ENCODE measurements at places on chromosomes 5 and 9.

GRCh38 chr9:87109851-87110250 is 162.5 kb upstream of the GAS1 start:
- DNase-seq, result no peak

- no peak for DNase-seq
Observed at GRCh38 chr5:132639706-132640130, 18.3 kb upstream of the IL13 start.

DNA sequence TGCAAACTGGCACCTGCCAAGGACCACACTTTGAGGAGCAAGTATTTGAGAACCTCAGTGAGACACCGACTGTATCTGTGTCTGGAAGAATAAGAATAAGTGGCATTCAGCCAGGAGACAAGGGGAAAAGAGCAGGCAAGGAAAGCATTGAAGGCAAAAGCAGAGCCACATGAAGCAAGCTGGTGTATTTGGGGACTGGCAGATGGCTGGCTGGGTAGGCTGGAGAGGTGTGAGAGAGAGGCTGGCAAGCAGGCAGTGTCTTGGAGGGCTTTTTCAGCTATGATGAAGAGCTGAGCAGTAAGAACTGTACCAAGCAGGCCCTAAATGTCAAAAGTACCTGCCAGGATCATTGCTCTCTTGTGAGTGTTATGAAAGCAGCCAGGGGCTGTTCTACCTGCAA is 14.1 kb upstream of the C5orf58 start:
- no peak for DNase-seq

GRCh38 chr5:136133922-136134379 is 1.3 kb downstream of the SMAD5 start:
- DNase-seq, result no peak

DNA sequence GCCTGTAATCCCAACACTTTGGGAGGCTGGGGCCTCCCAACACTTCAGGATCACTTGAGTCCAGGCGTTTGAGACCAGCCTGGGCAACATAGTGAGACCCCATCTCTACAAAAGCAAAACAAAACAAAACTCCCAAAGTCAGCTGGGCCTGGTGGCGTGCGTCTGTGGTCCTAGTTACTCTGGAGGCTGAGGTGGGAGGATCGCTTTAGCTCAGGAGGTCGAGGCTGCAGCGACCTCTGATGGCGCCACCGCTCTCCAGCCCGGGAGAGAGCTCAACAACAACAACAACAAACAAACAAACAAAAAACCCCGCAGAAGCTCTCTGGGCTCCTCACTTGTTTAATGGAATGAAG is 528 bp downstream of the ACOT12 start:
- DNase-seq, result no peak

GRCh38 chr9:135290086-135290485 is 189.5 kb upstream of the PPP1R26 start:
- DNase-seq, result no peak

DNA sequence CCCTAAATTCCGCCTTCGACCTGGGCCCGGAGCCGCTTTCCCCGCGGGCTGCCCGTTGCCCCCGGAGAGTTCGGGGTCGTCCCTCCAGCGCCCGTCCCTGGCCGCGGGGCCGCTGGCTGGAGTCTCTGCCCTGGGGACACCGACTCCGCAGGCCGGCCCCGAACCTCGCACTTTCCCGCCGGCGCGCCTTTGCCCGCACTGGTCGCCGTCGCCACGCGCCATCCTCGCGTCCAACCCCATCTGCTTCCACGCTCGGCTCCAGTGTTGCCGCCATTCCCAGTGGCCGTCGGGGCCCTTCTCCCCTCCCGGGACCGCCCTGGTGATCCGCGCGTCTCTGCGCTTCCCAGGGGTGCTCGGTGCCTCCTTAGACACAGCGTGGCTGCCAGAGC is 11.0 kb downstream of the LHX3 start:
- no peak for DNase-seq

DNA sequence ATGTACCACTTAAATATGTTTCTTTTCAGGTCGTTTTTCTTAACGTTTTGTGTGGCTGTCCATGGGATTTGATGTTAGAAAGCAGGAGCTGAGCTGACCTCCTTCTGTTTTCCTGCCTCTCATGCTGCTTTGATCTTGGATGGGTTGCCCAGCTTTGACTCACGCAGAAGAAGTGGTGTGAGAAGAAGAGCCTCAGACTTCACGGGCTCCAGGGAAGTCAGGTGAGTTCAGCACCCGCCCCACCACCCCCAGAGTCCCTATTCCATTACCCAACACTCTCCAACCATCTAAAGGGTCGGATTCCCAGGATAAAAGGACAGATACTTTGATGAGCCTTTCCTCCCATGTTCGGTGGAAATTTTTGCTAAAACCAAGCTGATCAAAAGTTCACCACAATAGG is 373.4 kb downstream of the IRX2 start:
- no peak for DNase-seq

GRCh38 chr5:161230221-161230620 is 316.3 kb downstream of the GABRB2 start:
- no peak for DNase-seq

GRCh38 chr5:141763541-141763940 is 81.5 kb upstream of the ARAP3 start:
- no peak for DNase-seq

DNA sequence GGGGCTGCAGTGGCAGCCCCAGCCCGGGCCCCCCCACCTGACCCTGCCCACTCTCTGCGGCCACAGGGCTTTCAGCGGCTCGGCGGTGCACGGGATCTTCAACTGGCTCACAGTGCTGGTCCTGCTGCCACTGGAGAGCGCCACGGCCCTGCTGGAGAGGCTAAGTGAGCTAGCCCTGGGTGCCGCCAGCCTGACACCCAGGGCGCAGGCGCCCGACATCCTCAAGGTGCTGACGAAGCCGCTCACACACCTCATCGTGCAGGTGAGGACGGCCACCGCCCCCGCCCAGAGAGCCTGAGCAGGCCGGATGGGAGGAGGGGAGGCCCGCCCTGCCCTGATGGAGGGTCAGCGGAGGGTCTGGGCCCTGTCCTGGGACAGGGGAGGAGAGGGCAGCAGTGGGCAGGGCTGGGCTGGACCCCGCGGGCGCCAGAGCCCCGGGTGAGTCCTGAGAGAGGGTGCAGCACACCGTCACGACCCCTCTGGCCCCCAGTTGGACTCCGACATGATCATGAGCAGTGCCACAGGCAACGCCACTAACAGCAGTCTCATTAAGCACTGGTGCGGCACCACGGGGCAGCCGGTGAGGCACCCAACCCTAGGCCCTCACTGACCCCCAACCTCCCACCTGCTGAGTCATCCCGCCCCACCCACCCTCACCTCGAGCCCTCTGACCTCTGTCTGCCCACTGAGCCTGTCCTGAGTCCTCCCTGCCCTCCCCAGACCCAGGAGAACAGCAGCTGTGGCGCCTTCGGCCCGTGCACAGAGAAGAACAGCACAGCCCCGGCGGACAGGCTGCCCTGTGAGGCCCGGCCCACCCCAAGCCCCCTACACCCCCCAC is 2.7 kb downstream of the SLC34A3 start:
- no peak for DNase-seq

GRCh38 chr5:14571901-14572300 is 9.7 kb upstream of the OTULINL start:
- DNase-seq, result no peak

DNA sequence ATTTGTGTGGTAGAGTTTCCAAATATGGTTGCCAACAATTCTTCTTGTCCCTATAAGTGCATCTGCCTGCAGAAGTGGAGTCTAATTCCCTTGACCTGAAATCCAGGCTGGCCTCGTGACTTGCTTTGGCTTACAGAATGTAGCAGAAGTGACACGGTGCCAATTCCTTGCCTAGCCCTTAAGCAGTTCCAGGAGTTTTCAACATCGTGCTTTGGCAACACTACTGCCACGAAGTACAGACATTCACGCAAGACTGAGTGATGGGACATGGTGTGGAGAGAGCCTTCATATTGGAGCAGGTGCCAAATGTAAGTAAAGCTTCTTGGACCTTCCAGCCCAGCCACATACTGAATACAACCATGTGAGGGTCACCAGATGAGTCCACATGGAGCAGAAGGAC is 92.9 kb upstream of the NEK6 start:
- DNase-seq, result no peak

DNA sequence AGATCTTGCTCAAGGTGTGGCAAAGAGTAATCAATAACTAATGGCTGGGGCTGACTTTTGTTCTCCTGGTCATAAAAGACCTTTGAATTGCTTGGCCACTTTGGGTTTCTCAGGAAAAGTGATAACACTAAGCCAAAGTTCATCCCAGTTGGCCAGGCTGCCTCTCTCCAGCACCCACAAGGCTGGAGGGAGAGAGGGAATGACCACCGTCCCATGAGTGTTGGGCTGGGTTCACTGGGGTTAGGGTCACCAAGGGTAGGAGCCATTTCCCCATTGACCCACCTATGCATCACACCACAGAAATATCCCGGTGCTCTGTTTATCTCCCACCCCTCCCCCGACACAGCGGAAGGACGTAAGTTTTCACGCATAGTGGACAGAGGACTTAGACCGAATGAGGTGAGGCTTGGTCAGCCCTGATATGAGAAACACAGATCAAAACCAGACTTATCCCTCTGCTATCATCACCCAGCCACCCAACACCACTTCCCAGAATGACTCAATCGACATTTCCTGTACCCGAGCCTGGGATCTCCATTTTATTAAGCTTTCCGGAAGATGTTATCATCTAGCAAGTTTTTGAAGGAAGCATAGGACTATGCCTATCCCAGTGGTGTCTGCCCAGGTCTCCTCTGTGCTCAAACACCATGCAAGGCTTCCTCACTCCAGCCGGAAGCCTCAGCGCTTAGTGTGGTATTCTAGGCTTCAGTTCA is 27.0 kb upstream of the PPARGC1B start:
- no peak for DNase-seq

DNA sequence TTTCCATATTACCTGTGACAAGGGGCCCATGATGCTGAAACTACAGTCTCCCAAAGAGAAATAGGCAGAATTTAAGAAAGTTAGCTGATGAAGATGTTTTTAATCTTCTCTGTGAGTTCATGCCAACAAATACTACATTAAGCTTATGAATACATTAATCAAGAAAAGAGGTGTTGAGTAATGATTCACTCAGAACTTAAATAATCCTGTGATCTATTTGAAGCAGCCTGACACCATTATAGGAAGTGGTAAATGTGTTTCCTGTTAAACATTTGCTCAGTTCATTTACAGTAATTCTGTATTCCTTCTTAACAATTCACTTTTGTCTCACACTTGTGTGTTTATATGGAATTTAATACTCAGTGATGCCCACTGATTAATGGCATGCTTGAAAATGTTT is 75.0 kb upstream of the IZUMO3 start:
- DNase-seq, result no peak

- no peak for DNase-seq
Observed at GRCh38 chr9:7089406-7090193, 331.8 kb downstream of the KDM4C start.

GRCh38 chr9:18997151-18997550 is 35.9 kb downstream of the SAXO1 start:
- no peak for DNase-seq

- DNase-seq, result no peak
Observed at GRCh38 chr9:31556667-31557463, 827.6 kb upstream of the ACO1 start.

GRCh38 chr9:2557693-2558092 is 63.9 kb upstream of the VLDLR start:
- no peak for DNase-seq

DNA sequence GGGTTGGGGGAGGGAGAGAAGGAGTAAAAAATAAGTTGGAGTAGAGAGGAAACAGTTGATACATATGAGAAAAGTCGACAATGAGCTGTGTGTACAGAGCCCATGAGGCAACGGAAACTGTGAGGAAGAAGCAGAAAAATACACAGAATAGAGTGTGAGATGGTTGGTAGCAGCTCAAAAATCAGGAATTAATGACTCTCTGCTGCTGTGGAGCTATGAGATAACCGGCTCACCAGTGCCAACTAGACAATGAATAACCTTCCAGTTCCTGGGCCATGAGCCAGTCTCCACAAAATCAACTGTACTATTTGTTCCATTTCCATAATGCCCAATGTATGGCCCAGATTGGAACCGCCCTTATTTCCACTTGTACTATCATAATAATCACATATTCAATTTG is 53.1 kb upstream of the NREP start:
- no peak for DNase-seq

- DNase-seq, result no peak
Observed at GRCh38 chr9:126704157-126704891, 90.6 kb downstream of the LMX1B start.

DNA sequence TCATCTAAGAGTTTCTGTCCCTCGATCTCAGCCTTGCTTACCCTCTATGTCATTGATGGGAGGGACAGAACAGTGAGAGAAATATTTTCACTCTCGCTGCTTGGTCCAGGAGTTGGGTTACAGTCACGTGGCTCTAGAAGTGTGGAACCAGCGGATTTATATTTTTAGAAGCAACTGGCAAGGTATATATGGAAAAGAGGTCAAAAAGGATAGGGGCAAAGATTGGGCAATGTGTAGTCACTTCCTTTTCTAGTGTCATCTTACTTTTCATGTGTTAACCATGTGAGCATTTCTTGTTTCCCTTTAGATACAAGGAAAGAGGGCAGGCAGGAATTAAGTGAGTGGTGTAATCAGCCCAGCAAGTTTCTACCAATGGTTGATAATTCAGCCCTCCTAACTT is 111.5 kb upstream of the ZNF366 start:
- DNase-seq, result no peak

- DNase-seq, result no peak
Observed at GRCh38 chr9:134871697-134872340, 8.8 kb upstream of the FCN2 start.

- no peak for DNase-seq
Observed at GRCh38 chr5:171314728-171315385, 5.8 kb downstream of the TLX3 start.

- no peak for DNase-seq
Observed at GRCh38 chr9:89677702-89678395, 73.0 kb downstream of the GADD45G start.

DNA sequence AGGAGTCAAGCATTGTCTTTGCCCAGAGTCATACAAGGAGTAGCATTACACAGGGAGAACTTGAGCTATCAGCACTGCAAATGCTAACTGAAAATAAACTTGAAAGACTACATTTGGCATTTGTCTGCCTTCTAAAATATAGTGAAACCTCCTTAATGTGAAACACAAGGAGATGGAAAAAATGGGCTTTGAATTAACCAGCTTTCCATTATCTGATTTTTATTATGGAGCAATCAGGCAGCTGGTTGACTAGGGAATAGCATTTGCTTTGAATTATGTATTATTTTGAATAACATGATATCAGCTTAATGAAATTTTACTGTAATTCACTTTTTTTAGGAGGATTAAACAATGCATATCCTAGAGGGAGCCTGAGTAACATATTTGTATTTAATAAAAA is 130.8 kb downstream of the GDNF start:
- no peak for DNase-seq

- DNase-seq, result no peak
Observed at GRCh38 chr9:99265691-99266090, 43.6 kb downstream of the SEC61B start.

- no peak for DNase-seq
Observed at GRCh38 chr9:115694014-115694413, 459.6 kb upstream of the PAPPA start.
